Activated CD4-positive, alpha-beta T cell treated with anti-CD3 and anti-CD28 coated beads for 36 hours (primary cell): ENCODE measurements at places on chromosomes 6 and 20. TPM values are rescaled to one million over a fixed set of nuclear protein-coding genes. Genes with fewer than 3 reads are reported as not detected.

C20orf202 gene
- total RNA-seq: not detected

TSPYL4 gene
- 9.4 TPM for total RNA-seq

GPX5 gene
- total RNA-seq: not detected

RIPPLY2 gene
- total RNA-seq: not detected

ADGB gene
- not detected for total RNA-seq

SIM1 gene
- total RNA-seq: not detected

F13A1 gene
- total RNA-seq: not detected

HLA-DQA2 gene
- 0.11 TPM for total RNA-seq
